ENCODE measurements at places on chromosomes 6 and 20.

DNA sequence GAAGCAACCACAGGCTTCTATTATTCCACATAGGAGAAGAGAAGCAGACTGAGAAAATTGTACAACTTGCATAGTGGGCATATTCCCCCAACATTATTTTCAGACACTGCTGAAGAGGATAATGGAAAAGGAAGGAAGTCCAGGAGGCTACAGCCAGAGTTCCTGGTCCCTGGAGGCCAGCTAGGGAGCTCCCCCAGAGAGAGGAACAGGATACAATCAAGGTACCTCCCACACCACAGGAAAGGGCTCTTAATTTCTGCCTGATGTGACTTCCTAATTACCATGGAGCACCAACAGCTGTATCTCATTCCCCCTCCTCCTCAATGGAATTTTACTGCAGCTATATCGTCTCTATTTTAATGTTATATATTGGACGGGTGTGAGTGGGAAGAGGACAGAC, 594.3 kb upstream of the NRSN1 start:
- DNase-seq, result no peak

GRCh38 chr20:4946585-4946984, 54.7 kb downstream of the SLC23A2 start:
- DNase-seq, result no peak

GRCh38 chr6:85092226-85092625, 327.8 kb upstream of the TBX18 start:
- no peak for DNase-seq

DNA sequence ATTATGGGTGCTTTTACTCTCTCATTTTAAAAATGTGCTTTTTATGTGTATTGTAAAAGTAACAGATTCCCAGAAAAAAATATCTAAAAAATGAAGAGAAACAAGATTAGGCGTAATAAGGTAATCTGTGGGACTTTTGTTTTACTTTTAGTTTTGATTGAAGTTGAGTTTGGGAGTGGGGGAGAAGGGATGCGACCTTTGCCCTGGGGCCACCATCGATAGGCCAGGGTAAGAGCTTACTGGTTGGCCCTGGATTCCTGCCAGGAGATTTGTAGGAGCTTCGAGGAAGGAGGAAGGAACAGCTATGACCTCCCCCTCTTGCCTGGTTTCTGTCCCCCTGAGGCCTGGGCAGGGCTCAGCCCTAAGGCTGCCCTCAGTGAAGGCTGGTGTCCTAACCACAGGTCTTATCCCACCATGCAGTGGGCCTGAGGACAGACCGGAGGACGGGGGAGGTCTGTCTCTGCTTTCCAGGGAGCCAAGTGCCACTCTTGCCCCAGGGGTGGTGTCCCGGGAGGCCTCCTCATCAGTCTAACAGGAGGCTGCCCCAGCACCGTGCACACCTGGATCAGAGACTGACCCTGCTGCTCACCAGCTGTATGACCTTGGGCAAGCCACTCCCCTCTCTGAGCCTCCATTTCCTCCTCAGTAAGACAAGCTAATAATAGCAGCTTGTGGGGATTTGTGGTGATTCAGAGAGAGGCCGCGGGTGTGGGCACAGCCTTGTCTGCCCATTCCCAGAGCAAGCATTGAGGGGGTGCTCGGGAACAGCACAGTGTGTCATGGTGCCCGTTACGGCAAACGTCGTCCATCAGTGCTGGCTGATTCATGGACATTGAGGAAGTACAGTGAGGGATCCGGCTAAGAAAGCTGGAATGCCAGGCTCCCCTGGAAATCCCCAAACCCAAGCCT, 21.2 kb downstream of the TGM2 start:
- DNase-seq, result peak; percentile 88

DNA sequence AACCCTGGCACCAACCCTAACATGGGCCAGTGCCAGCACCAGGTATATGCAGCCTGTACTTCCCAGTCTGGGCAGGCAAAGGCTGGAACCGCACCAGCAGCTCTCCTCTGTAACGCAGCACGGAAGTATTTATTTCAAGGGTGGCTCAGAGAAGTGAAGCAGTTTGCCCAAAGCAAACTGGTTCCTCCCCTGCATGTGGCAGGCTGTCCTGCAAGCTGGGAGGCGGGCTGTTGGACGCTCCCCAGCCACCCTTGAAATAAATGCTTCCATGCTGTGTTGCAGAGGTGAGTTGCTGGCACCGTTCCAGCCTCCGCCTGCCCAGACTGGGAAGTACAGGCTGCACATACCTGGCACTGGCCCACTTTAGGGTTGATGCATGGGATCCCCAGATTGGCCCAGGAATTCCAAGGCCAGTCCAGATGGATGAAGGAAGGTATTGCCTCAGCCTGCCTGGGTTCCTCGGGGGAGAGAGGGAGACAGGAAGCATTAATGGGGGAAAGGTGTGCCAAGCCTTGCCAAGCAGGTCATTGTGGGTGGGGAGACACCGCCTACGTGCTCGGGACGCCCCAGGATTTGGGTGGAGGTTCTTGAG, 49.8 kb downstream of the PPARD start:
- peak; percentile 92 for DNase-seq

DNA sequence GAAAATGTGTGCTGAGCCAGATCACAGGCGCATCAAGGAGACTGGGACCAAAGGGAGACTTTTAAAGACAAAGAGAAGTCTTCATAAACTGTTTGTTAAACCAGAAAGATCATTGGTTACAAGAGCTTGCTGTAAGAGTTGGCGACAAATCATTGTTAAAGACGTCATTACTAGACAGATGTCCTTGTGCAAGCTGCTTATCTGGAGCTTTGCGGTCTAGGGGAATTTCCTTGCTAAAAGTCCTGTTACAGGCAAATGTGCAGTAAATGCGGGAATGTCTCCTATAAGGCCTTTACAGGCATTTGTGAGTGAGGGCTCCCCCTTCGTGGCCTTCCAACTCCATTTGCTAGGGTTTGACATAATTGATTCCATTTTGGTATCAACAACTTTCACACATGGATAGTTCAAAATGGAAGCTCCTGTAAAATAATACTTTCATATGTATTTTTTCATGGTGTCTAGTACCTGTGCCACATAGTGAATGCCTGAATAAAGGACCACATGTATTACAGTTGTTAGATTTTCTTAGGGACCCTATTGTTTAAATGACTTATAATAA, 362.4 kb downstream of the UTRN start:
- no peak for DNase-seq

DNA sequence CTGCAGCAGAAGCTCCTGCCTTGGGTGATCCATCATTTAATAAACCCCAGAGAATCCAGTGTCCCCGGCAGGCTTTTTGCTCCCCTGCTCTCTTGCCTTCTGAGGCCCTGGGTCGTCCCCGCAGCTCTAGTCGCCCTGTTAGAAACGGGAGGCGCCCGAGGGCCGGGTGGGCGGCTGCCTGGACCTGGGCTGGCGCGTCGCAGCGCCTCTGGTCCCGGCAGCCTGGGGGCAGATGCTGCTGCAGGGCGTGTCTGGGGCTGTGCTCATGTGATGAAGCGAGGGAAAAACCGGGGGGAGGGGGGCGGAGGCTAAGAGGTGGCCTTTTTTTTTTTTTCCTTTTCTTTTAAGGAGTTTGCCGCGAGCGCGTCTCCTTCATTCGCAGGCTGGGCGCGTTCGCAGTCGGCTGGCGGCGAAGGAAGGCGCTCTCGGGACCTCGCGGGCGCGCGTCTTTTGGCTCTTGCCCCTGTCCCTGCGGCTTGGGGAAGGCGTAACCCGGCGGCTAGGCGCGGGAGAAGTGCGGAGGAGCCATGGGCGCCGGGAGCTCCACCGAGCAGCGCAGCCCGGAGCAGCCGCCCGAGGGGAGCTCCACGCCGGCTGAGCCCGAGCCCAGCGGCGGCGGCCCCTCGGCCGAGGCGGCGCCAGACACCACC, 394 bp downstream of the AKAP12 start:
- peak; percentile 50 for DNase-seq

DNA sequence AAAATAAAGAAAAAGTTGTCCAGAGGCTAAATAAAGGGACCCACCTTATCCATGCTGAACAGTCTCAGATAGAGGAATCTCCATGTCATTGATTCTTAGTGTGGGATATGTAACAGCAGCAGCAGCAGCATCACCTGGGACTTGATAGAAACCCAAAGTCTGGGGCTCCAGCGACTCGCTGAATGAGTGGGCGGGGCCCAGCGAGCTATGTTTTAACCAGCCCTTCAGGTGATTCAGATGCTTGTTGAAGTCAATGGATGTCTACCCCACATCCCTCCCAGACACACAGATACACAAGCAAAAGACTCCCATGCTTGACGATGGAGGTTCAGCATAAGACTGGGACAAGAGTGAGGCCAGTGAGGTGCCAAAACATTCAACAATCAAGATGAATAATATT, 298.6 kb downstream of the UBE3D start:
- DNase-seq, result no peak

DNA sequence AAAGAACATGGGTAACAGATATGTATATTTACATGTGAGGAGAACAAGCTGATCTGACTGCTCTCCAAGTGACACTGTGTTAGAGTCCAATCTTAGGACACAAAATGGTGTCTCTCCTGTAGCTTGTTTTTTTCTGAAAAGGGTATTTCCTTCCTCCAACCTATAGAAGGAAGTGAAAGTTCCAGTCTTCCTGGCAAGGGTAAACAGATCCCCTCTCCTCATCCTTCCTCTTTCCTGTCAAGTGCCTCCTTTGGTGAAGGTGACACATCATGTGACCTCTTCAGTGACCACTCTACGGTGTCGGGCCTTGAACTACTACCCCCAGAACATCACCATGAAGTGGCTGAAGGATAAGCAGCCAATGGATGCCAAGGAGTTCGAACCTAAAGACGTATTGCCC, 5.2 kb downstream of the HFE start:
- DNase-seq, result no peak

DNA sequence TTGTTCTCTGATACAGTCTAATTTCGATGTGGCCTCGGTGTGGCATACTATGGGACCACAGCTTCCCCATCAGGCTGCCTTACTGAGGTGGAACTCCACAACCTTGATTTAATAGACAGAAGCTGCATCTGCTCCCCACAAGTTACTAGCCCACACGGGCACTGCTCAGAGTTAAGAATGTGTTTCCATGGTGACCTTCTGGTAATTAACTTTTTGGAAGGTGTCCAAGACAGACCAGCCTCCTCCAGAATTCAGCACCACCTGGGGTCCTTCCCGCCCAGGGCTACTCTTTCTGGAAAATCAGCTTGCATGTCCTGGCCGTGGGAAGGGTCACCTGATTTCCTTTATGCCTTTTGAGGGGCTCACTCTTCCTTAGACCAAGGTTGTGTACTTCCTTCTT, 48.7 kb upstream of the CDH4 start:
- no peak for DNase-seq

DNA sequence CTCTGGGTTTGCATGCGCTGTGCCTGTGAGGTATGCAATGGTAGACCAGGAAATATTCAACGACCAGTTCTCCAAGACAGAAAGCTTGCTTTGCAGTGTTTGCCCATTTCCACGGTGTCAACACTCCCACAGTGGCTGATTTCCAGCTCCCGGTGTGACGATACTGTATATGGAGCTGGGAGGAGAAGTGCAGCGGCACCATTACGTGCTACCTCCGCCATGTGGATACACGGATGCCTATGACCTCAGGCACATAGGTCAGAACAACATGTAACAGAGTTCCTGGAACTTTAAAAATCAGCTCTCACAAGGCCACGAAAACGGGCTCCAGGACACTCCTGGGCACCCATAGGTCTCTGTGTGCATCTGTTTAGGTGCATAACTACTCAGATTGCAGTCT, 51.1 kb downstream of the NFATC2 start:
- no peak for DNase-seq

DNA sequence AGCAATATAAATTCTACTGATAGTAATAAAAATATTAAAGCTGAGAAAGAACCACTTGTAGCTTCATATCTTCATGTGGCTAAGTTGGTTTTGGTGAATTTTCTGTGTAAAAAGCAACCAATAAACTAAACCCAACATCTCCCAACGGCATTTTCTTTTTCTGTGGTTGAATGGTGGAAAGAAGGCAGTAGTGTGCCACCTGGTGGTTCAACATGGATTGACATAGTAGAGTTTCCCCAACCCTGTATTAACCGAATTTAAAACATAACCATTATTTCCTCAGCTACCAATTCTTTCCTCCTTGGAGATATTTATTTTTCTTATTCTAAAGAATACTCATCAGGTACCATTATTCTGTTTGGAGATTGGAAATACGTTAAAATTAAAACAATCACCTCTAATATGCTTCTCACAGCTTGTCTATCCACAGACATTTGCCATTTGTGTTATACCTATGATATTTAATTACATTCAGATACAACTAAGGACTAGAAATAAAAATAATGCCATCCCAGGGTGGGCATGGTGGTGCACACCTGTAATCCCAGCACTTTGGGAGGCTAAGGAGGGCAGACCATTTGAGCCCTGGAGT, 117.1 kb upstream of the EEF1E1 start:
- DNase-seq, result peak; percentile 17

- DNase-seq, result no peak
Measured at GRCh38 chr20:1979106-1979778, 14.6 kb downstream of the PDYN start.

- DNase-seq, result no peak
Measured at GRCh38 chr6:142749556-142749955, 195.4 kb downstream of the HIVEP2 start.

DNA sequence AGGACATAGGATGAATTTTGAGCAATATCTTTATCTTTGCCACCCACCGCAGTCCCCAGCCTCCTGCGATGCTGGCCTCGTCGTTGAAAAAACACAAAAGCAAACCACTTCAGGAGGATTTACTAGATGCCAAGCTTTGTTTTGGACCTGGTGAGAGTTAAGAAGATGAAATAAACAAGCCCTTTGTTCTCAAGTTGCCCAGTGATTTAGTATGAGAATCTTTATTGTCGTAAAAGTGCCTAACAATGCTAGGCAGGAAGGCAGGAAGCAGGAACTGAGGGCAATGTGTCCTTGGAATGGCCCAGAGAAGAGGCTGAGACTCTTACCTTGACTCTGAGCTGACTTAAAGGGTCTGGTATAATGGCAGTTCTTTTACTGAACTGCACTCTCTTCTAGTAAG, 116.0 kb downstream of the TRMT11 start:
- DNase-seq, result no peak

DNA sequence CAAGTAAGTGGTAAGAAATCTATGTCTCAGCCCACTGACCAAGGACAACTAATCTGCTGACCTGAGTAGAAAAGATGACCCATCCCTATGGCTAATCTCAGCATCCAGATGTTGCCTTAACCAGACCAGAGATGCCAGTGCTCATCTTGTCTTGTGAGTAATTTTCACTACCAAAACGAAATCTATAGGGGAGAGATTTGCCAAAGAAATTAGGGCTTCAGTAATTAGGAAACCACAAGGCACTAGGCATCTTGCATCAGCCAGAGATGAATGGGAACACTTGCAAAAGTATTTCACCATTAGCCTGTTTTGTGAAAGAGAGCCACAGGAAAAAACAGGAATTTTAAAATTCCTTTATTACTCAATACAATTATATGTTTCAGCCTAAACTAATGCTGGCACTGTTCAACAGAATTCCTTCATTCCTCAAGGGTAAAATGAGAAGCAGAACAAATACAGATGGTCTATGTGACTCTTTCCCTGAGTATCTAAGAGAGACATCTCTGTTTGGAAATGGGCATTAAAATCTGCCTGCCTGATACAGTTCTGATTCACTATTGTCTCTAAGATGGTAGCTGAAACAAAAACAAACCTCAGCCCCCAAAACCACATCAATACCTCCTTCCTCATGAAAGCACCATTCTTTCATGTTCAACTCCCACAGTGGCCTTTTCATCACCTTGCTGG, 87.8 kb downstream of the GMDS start:
- DNase-seq, result peak; percentile 20

Measured in NCI-H226 (cell line).